Stimulated activated CD4-positive, alpha-beta T cell treated with anti-CD3 and anti-CD28 coated beads, Interleukin-12 subunit alpha, Interleukin-12 subunit beta, amount 100 ng/mL, for 48 hours (primary cell): ENCODE measurements at places on chromosomes 7 and 10.

DNA sequence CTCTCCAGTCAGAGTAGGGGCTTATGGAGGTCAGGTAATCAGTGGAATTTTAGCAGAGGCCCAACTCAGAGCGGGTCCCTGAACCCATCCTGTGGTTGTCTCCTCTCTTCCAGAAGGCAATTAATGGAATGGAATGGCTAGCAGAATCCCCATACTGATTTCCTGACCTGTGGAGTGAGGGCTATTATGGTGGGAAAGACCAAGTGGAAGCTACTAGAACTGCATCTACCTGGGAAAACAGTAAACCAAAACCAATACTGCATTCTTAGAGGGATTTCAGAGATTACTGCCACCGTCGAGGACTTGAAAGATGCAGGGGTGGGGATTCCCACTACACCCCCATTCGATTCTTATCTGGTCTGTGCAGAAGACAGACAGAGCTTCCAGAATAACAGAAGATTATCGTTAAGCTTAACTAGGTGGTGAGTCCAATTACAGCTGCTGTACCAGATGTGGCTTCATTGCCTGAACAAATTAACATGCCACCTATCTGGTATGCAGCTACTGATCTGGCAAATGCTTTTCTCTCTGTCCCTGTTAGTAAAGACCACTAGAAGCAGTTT lies 73.2 kb downstream of the LMBR1 start:
- no peak for DNase-seq

DNA sequence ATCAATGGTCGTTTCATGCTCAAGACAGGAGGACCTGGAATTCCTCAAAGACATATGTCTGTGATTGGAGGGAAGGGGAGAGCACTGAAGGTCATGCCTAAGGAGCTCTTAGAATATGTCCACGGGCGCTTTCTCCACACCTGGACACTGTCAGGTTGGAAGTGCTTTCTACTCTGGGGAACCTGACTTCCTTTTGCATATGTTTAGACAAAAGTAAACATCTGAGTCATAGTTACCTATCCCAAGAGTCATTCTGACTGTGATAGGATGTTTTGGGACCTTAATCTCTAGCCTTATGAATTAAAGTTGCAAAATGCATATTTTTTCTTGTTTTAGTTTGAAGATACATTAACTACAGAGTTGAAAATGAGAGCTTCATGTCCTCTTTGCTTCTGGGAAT lies 251.7 kb downstream of the KLF6 start:
- DNase-seq: no peak

DNA sequence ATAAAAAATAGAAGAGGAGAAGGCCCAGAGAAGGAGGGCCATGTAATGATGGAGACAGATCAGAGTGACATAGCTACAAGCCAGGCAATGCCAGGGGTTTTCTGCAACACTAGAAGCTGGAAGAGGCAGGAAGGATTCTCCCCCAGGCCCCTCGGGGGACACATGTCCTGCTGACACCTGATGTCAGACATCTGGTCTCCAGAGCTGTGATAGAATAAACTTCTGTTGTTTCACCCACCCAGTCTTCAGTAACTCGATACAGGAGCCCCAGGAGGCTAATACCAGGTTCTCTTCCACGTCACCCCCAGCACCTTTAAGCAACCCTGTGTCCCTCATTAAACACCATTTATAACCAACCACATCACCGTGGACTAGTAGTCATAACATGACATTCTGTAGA lies 94.9 kb downstream of the TMEM130 start:
- DNase-seq: no peak

DNA sequence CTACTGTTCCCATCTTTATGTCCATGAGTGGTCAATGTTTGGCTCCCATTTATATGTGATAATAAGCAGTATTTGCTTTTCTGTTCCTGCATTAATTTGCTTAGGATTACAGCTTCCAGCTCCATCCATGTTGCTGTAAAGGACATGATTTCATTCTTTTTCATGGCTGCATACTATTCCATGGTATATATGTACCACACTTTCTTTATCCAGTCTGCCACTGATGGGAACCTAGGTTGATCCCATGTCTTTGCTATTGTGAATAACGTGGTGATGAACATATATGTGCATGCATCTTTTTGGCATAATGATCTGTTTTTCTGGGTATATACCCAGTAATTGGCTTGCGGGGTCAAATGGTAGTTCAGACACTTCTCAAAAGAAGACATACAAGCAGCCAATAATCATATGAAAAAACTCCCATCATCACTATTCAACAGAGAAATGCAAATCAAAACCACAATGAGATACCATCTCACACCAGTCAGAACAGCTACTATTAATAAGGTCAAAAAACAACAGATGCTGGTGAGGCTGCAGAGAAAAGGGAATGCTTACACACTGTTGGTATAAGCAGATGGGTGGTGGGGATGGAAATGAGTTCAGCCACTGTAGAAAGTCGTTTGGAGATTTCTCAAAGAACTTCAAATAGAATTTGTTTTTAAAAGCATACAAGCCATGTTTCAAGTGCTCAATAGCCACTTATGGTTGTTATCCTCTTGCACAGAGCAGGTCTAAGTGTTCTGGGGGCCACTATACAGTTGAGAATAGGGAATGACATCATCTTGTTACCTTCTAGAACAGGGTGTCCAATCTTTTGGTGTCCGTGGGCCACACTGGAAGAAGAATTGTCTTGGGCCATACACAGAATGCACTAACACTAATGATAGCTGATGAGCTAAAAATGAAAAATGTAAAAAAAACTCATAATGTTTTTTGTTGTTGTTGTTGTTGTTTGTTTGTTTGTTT lies 23.2 kb upstream of the SDK1 start:
- DNase-seq: no peak
